ENCODE measurements at places on chromosomes 3 and 15.

GRCh38 chr3:146577662-146578061 is 27.5 kb downstream of the PLSCR5 start:
- peak; percentile 63 for DNase-seq

GRCh38 chr3:118968111-118968510 is 66.5 kb downstream of the IGSF11 start:
- DNase-seq, result no peak

GRCh38 chr3:144915202-144915601 is 943.6 kb downstream of the DIPK2A start:
- no peak for DNase-seq

DNA sequence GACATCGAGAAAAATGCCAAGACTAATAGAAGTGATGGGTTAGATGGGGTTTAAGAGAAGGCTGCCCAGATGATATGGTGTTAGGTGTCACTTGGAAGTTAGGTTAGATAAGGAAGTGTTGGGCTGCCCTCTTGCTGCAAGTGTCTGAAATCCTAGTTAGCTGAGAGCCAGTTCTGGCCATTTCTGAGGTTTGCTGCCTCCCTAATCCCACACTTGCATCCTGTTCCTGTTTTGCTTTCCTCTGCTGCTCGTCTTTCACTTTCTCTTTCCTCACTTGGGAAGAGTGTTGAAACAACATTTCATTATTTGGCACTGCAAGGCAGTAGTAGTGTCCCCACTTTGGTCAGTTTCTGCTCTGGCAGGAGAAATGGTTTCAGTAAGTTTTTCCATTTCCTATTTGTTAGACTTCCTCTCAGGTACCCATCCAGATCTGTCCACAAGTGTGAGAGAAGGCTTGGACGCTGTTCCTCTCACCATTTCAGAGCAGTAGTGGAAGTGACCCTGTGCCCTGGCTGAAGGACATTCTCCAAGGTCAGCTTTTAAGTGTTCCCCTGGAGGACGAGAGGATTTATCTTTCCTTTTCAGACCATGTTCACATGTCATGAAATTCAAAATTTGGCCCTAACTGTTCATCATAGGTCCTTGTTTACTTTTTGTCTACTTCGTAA is 93.3 kb downstream of the ADAMTSL3 start:
- peak; percentile 23 for DNase-seq

DNA sequence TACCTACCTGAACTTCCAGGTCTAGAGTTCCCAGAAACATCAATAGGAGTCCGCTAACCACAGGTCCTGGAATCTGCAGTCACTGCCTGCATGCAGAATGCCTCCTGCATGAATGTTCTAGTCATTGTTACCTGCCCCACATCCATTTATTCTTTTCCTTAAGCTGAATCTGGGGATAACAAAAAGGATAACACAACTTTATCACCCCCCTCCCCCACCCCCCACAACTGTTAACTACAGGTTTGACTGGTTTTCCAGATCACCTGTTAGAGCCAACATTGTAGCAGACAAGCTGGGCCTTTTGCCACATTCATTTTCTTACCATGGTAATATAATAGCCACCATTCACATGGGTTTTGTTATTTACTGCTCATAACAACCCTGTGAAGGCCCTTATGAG is 4.6 kb upstream of the CTSH start:
- no peak for DNase-seq

DNA sequence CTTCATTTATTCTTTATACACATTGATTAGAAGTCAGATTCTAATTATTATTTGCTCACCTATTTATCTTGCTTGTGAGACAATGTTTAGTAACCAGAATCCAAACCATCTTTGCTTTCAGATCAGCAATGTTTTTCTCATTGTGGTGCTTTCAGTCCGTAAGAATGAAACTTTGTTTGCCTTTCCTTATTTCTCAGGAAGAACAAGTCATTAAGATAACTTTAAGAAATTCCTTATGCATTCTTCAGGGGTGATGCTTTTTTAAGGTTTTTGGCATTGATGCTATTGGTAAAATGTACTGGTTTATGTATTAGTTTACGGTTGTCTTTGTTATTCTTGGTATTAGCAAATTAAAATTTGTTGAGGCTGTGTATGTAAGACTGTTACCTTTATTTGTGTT is 120.8 kb upstream of the POU1F1 start:
- DNase-seq, result peak; percentile 13

DNA sequence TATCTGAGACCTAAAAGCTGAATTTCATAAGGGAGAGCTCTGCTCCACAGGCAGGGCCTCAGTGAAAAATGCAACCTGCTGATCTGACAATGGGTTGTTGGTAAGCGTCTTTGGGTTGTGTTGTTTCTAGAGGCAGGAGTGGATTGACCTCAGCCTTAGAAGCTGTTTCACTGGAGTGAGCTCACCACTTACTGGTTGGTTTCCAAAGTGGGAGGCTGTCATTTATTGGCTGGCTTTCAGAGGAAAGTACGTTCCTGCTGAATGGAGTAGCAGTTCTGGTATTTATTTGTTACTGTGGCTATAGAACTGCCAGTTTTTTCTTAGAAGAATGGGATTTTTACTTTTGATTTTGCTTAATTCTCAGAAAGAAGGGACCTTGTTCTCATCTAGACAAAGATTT is 29.3 kb upstream of the COL6A5 start:
- DNase-seq, result peak; percentile 46

DNA sequence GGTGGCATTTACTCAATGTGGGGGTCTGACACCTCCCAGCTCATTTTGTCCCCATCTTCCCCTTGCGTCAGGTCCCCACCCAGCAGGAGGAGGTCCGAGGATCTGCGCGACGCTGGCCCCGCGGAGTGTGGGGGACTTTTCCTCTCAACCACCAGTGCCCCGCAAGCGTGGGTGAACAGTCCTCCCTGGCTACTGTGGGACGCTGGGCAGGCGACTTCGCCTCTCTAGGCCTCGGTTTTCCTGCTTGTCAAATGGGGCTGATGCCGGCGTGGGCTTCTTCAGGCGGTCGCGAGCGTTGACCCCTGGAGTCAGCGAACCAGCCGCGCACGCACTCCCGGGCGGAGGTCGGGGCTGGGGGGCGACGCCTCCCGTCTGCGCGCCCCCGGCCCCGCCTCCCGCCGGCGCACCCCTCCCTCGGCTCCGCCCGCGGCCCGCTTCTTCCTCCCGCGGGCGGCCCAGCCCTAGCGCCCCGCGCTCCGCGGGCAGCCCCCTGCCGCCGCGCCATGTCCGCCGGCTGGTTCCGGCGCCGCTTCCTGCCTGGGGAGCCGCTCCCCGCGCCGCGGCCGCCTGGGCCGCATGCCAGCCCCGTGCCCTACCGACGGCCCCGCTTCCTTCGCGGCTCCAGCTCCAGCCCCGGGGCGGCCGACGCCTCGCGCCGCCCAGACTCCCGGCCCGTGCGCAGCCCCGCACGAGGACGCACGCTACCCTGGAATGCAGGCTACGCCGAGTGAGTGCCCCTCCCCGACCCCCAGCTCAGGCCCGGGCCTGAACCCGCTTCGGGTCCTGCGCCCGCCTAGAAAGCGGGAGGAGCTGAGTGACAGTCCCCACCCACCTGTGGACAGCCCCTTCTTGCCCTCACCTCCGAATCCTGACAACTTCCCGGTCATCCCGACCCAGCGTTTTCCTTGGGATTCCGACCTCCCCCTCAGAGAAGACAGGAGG is at the start of gene PPM1M:
PPM1M (plus strand) TSS at position 438 of the 942 bp plus-strand sequence; CDS start at position 504, 66 bp downstream.
- DNase-seq, result peak; percentile 55

DNA sequence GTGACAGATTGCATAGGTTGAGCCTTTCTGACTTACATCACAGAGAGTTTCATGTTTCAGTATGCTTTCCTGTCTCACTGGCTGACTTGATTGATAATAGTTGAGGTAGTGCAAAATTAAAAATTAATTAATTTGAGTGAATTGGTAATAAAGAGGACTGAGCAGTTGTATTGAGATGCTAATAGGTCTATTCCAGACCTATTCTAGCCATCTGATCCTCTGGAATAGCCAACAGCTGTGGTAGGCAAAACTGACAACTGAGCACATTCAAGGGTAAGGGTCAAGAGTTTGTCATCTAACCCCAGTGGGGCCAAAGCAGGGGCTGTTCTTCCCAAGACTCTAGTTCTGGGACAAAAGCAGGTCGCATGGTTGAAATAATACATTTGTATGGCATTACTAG is 132.4 kb downstream of the EPHA3 start:
- DNase-seq, result no peak

DNA sequence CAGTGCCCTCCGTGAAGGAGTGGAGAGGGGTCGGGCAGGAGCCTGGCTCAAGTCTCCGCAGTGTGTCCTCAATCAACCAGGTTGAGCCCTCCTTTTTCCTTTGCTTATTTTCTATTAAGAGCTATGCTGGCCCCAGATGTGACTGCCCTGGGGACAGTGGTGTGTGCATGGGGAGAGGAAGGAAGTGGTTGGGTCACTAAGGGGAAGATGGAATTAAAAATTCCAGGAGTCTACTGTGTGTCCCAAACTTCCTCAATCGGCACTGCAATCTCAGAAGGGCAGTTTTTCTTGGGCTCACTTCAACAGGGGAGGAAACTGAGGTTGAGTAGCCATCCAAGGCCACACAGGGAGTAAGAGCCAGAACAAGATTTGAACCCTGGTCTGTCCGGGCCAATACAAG is 13.7 kb upstream of the GRIP2 start:
- no peak for DNase-seq

- no peak for DNase-seq
Measured at GRCh38 chr3:46864061-46864881, 1.0 kb upstream of the MYL3 start.

GRCh38 chr15:79170256-79170664 is 79.7 kb upstream of the RASGRF1 start:
- DNase-seq, result peak; percentile 21

- DNase-seq, result peak; percentile 88
Measured at GRCh38 chr15:61037031-61037430, 192.1 kb downstream of the RORA start.

DNA sequence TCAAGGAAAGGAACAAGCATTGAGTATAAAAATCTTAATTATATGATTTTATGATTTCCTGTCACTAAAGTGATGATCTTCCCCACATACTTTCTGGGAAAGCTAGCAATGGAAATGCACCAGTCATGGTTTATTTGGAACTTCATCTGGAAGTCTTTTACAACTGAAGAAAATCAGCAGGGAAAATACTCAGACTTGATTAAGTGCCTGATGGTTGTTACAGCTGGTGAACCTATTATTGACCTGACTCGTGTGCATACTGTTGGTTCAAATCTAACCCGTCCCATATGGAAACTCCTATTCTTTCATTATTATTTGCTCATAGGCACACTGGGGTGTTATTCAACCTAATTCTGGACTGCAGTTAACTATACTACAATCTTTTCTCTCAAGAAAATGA is 701.8 kb upstream of the CCDC54 start:
- DNase-seq, result no peak

GRCh38 chr3:53842436-53843194 is 3.6 kb downstream of the CHDH start:
- peak; percentile 5 for DNase-seq

DNA sequence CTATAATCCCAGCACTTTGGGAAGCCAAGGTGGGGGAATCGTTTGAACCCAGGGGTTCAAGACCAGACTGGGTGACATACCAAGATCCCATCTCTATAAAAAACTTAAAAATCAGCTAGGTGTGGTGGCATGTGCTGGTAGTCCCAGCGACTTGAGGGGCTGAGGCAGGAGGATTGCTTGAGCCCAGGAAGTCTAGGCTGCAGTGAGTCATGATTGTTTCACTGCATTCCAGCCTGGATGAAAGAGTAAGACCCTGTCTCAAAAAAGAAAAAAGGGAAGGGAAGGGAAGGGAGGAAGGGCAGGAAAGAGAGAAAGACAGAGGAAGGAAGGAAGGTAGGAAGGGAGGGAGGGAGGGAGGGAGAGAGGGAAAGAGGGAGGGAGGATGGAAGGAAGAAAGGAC is 133.7 kb upstream of the LRRN1 start:
- no peak for DNase-seq

GRCh38 chr3:197458179-197458707 is 97.5 kb downstream of the BDH1 start:
- DNase-seq, result no peak

DNA sequence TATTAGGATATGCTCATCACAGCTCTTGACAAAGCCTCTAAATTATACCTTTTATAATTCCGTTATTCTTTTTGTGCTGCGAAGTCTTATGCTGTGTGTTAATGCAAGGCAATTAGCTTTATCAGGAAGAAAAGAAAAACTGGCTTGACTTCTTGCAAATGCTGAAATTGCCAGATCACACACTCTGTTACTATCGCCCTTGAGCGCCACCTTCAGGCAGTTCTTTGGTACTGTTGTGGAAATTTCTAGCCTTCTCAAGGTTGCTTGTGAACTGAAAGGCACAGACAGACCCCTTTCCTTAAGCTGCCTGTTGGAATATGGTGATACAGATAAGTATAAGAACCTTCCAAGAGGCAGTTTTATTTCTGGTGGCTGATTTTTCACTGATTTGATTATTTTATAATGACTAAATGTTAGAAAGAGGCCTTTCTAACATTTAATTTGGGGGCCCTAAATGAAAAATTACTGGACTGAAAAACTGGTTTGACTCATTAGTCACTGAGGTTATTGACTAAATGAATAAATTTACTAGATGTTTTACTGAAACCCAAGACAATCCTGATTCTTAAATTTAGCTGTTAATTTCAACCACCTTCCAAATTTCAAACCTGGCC is 126.2 kb upstream of the RASGRP1 start:
- peak; percentile 63 for DNase-seq

DNA sequence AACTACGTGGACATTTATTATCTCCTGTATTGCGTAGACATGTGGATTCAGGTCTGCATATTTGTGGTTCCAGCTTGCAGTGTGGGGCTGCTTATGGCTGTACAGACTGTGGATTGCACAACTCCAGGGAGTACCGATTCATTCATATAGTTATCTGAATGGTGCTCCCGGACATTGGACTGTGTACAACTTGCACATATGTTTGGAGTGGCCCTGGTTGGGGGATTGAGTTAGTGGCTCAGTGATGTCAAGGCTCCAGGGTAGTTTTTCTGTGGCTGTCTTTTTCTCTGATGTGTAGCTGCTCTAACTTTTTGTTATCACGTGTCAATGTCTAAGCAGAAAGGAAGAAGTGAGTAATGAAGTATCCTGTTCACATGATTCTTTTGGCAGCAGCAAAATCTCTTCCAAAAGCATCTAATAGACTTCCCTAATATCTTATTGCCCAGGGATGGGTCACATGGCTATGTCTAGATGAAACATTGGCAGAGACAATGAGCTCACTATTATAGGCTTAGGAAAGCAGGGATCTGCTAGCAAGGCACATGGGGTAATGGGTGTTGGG is 15.8 kb downstream of the ST3GAL6 start:
- peak; percentile 90 for DNase-seq

DNA sequence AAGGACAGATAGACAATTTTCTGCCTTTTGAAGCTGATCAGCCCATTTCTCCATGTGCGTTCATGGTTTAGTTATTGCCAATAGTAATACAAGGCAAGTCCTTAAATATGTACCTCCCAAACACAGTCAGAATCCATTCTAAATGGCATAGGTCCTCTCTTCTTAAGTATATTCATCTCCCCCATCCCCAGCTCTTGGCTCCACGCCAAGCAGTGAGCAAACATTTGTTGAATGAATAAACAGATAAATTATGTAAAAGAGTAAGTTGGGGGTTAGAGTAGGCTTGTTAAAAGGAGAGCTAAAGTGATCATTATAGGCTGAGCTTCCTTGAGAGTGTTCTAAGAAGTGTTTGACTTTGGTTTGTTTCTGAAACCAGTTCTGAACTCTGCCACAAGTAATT is 241.3 kb downstream of the ITPR1 start:
- no peak for DNase-seq
